CD4-positive, alpha-beta memory T cell (primary cell): ENCODE measurements at places on chromosomes 2 and 18. TPM values are rescaled to one million over a fixed set of nuclear protein-coding genes. Genes with fewer than 3 reads are reported as not detected.

The EGR4 gene
- not detected for polyA plus RNA-seq

The GULP1 gene
- polyA plus RNA-seq, result not detected

The EFR3B gene
- polyA plus RNA-seq, result 0.07 TPM

The UGT1A4 gene
- not detected for polyA plus RNA-seq

The OR6B2 gene
- polyA plus RNA-seq, result not detected

The CCDC85A gene
- not detected for polyA plus RNA-seq

The L3MBTL4 gene
- not detected for polyA plus RNA-seq

The DNER gene
- polyA plus RNA-seq, result not detected

The LYPD6 gene
- not detected for polyA plus RNA-seq

The SCN3A gene
- not detected for polyA plus RNA-seq

DNA sequence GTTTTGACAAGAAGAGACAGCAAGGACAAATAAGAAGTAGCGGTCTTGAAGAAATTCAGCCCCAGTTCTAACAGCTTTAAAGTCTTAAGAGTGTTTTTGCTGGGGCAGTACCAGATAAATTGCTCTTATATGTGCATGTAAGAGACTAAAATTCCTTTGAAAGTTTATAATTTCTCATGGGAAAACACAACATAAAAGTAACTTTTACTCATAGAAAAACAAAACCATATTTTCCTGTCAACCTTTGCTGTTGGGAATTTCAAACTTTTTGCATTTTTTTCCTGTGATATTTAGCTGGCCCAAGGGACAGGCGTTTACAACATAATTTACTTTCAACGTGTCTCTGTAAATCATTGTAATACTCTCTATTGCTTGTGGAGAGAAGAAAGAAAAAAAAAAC lies 767.8 kb upstream of the ZEB2 start:
- DNase-seq, result no peak

DNA sequence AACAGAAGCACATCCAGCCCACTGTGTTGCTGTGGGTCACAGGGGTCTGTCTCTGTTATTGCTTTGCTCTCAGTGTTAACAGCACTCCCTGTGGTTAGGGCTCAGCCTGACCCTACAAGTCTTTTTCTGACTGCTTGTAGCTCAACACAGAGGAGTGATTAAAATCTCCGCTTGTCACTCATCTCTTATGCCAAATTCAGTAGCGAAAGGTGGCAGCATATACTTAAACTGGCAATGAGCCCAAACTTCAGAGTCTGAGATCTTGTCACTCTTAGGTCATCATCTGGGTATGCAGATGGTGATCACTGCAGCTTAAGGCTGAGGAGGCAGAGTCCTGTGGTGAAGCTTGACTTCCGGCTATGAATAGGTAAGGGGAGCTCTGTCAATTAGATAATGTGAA lies 63.3 kb upstream of the CSRNP3 start:
- DNase-seq, result no peak

GRCh38 chr2:16625201-16625729 lies 40.4 kb downstream of the CYRIA start:
- no peak for DNase-seq

GRCh38 chr2:176491172-176491904 lies 222.1 kb downstream of the MTX2 start:
- DNase-seq, result no peak

DNA sequence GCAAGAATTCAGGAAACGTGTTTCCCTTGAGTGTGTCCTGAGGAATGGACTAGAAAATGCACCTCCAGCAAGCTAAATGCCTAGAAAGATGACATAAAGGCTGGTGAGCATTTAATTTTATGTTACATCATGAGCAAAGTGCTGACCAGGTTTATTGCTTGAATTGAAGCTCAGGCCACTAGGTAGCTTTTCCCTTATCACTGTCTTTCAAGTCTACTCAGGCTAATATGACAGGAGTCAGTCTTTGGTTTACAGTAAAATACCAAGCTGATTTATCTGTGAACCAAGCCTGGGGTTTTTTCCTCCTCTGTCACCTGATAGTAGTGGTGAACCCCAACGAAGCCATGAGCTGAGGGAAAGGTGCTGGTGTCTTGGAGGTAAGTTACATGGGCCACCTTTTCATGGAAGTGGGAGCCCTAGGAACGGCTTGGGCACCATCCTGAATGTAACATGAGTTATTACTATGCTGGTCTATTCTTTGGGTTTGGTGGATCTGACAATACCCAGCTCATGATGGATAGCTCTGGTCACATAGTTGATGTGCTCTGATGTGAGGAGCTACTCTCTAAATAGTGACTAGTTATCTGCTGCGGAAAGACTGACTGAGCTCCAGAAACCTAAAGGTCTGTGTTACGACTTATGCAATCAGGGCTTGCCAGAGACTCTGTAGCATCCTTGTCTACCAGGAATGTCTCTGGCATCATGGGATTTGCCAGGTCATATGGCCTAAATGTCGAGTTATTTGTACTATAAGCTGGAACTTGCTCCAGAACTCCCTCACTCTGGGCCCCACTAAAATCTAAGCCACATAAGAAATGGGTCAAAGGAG lies 39.8 kb downstream of the NUP35 start:
- no peak for DNase-seq

- DNase-seq, result no peak
These were observed 482.7 kb upstream of the SETBP1 start for GRCh38 chr18:44197832-44198611.

GRCh38 chr2:98013407-98014042 lies 17.8 kb upstream of the TMEM131 start:
- DNase-seq, result no peak

- no peak for DNase-seq
These were observed 61.9 kb downstream of the MEIS1 start for GRCh38 chr2:66496670-66497420.

- no peak for DNase-seq
These were observed 95.1 kb upstream of the CCBE1 start for GRCh38 chr18:59792353-59792752.

- DNase-seq, result no peak
These were observed 468.7 kb upstream of the CDH7 start for GRCh38 chr18:65282096-65282495.

DNA sequence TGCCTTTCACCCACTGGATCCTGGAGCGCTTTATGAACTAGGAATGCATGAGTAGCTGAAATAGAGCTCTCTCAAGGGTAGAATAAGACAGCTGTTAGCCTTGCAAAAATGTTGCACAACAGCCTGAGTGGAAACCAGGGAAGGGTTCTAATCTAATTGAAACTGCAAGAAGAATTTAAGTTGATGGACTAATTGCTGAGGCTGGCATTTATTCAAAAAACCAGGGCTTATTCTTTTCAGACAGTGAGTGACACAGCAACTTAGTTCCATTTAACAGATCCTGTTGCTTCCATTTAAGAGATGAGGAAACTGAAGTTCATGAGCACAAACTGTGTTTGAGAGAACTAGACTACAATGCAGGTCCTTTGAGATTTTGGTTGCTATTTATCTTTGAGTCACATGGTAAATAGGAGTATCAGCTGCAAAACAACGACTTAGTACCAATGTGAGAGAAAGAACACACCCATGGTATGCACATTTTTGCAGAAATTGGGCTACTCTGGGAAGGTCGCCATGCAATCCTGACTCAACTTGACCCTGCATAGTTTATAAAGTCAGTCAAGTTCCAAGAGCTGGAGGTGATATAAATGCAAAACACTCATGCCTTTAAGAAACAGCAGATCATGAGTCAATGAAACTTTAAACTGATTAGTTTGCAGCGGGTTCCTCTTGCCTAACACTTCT lies 76.4 kb upstream of the PARD3B start:
- no peak for DNase-seq

DNA sequence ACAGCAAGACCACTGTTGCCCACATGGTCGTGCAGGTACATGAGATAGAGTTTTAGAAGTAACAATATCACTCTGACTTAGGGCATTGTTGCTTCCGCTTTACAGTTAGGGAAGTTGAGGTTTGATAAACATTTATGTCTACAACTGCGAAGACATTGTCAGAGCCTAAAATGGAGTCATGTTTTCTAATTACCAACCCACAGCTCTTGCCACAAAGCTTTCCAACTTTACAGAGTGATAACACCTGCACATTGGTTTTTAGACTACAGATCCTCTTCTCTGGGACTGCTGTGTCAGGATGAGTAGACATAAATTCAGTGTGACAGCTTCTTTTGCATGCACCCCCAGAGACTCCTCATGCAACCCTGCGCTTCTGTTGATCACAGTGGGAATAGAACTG lies 119.0 kb downstream of the FEZ2 start:
- DNase-seq, result no peak

DNA sequence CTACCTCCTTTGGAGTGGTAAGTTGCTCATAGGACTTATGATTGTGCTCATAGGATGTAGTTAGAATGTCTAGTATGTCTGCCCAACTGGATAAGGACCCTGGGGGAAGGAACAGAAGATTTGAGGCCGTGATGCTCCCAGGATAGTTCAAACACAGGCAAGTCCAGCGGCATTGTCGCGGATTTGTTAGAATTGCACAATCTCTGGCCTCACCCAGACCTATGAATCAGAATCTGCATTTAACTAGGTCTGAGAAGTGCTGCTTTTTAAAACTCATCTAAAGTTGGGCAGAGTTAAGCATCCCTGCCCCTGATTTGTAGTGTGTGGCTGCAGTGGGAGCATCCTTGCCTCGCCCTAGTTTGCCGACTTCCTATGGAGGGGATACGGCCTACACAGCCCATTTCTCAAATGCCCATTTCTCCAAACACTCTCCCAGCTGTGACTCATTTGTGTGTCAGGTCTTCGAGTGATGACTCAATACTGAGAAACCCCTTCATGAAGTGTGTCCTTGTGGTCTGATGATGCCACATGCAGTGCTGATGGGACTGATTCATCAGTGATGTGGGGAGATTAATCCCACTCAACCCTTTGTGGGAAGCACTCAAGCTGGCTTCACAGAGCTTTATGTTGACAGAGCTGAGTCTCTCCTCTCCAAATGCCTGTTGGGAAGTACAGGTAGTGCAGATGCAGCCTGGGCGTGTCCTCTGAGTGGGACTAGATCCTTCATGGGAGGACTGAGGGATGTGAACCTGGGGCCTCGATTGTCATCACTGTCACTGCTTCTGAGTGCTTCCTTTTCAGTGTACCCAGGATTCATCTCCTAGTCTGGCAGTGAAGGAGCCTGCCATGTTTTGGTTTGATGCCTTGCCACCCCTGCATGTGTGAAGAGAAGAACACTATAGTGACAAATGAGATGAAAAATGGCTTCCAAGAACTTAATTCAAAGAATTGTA lies 18.7 kb downstream of the SMIM21 start:
- DNase-seq, result no peak

GRCh38 chr18:8735274-8735673 lies 29.9 kb downstream of the MTCL1 start:
- DNase-seq, result no peak

DNA sequence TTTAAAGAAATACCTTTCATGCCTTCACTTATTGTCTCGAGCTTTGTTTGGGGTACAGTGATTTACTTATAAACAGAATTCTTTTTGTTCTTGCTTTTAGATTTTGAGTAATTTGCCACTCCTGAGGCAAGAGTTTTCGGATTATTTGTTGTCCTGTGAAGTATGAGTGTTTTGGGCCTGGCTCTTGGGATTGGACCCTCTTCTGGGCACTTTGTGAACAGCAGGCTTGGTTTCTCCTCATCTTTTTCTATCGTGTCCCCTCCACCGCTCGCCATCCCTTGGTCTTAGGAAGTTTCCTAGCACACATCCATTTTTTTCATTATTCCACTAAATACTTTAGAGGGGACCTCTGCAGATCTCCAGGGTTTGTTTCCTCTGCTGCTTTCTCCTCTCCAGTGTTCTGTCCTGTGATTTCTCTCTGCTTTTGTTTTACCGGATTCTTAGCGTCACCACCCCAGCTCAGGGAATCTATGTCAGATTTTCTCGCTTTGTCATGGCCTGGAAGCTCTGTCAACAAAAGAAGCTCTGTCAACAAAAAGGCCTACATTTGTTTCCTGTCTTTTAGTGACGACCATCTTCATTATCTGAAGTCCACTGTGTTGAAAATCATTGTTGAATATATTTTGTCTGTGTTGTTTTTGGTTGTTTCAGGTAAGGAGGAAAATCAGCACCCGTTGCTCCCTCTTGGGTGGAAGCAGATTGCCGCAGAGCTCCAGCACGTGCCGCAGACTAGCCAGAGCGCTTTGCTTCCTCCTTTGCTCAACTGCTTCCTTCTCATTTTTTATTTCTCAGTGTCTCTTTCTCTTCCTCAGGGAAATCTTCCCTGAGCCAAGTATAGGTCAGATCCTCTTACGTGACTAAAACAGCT lies 27.8 kb downstream of the ANKRD62 start:
- DNase-seq, result no peak

DNA sequence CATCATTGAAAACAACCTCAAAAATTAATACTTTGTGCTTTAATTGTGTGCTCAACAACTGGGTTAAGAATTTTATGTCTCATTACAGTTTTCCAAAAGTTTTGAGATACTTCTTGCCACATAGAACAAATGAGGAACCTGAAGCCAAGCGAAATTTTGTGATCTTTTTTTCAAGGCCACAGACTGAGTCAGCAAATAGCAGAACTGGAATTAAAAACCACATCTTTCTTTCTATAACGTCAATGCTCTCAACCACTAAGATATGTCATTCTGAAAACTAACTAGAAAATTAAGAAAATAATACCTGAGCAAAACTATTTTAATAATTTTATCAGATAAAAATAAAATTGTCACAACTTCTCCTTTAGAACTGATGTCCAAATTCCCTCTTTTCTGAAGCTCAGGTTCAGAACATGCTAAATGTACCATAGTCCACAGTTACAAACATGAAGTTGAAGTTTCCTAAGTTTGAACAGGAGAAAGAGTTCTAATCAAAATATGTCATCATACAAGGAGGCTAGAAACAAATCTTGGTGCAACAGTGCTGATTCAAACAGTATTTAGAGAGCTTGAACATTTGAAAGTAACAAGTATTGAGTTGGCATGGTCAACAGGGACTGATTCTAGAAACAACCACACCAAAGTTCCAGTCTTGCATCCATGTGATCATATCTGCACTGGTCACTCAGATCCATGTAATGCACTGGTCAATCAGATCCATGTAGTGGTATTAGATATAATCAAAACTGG lies 27.6 kb upstream of the CALCRL start:
- no peak for DNase-seq

DNA sequence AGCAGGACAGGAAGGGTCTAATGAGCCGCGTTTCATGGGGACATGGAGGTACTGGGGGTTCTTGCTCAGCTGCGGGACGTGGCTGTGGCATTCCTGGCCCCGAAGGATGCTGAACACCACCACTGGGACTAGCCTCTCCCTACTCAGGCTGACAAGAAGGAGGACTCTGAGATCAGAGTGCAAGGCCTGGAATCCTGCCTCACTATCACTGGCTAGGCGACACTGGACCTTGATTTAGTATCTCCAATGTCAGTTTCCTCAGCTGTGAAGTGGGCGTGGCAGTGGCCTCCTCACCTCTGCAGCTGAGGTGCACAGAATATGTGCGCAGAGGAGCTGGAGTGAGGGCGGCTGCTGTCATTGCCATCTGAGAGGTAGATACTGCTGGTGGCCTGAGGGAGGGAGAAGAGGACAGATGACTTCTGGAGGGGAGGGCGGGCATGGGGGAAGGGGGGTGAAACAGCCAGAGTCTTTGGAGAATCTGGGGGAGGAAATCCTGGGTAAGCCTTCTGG lies 157.8 kb upstream of the CAPN13 start:
- no peak for DNase-seq

GRCh38 chr2:166170356-166170755 lies 42.5 kb upstream of the SCN1A start:
- DNase-seq, result no peak
